ENCODE measurements at places on chromosomes 3 and 15. TPM values are rescaled to one million over a fixed set of nuclear protein-coding genes. Genes with fewer than 3 reads are reported as not detected.

The MORC1 gene
- 0.15 TPM for total RNA-seq

The MESP2 gene
- total RNA-seq: 0.25 TPM

The UCN2 gene
- 0.50 TPM for total RNA-seq

The MEF2A gene
- total RNA-seq: 24.4 TPM

The TMC3 gene
- 0.13 TPM for total RNA-seq

The ADAM10 gene
- total RNA-seq: 93.8 TPM

The CELSR3 gene
- 4.0 TPM for total RNA-seq

The CHRM5 gene
- 0.23 TPM for total RNA-seq

The GPR27 gene
- 0.31 TPM for total RNA-seq

The DHFR2 gene
- total RNA-seq: 8.8 TPM

The MAGEL2 gene
- 11.0 TPM for total RNA-seq

The HES1 gene
- total RNA-seq: 13.9 TPM

The ALS2CL gene
- 1.9 TPM for total RNA-seq

The SLC22A13 gene
- total RNA-seq: 0.30 TPM

The KIF9 gene
- 7.3 TPM for total RNA-seq

The CLCN2 gene
- 14.4 TPM for total RNA-seq

The NSMCE3 gene
- 14.3 TPM for total RNA-seq

The LIPH gene
- total RNA-seq: 2.5 TPM

The NOX5 gene
- 0.05 TPM for total RNA-seq

The CDHR4 gene
- not detected for total RNA-seq

The MYRIP gene
- total RNA-seq: 1.2 TPM

The CACNA2D2 gene
- total RNA-seq: 8.5 TPM

The GOLGA8J gene
- 0.39 TPM for total RNA-seq

The CD86 gene
- 0.17 TPM for total RNA-seq

The LRRC49 gene
- total RNA-seq: 11.7 TPM

The HTR3E gene
- 0.19 TPM for total RNA-seq

The SKOR1 gene
- 0.60 TPM for total RNA-seq

The FES gene
- total RNA-seq: 0.57 TPM

The SCN11A gene
- total RNA-seq: 0.46 TPM

The GASK1A gene
- total RNA-seq: 1.4 TPM

The TIMP4 gene
- total RNA-seq: 1.4 TPM

The SAXO2 gene
- total RNA-seq: 6.3 TPM

The PGBD4 gene
- total RNA-seq: 2.8 TPM

The SLC30A4 gene
- 9.6 TPM for total RNA-seq

The IL1RAP gene
- total RNA-seq: 7.3 TPM

The CLDN16 gene
- total RNA-seq: 0.05 TPM

The CYP8B1 gene
- total RNA-seq: 0.81 TPM

The BFSP2 gene
- total RNA-seq: not detected

The ACTC1 gene
- total RNA-seq: 1.0 TPM

The CHCHD6 gene
- total RNA-seq: 28.9 TPM

The THPO gene
- total RNA-seq: 0.59 TPM

The SLC28A2 gene
- total RNA-seq: 1.1 TPM

The P2RY12 gene
- total RNA-seq: 0.38 TPM

The DZIP1L gene
- 6.1 TPM for total RNA-seq

The LARP6 gene
- total RNA-seq: 22.5 TPM

The C3orf62 gene
- 5.2 TPM for total RNA-seq

The GHRL gene
- 0.82 TPM for total RNA-seq

The CLDN1 gene
- total RNA-seq: 0.97 TPM

The ZBTB38 gene
- 11.4 TPM for total RNA-seq

The TM4SF4 gene
- total RNA-seq: 1.3 TPM
